ENCODE measurements at places on chromosomes 6 and 20. TPM values are rescaled to one million over a fixed set of nuclear protein-coding genes. Genes with fewer than 3 reads are reported as not detected.

The KIAA1586 gene
- 6.2 TPM for total RNA-seq

The SPATS1 gene
- not detected for total RNA-seq

The HLA-DQB1 gene
- total RNA-seq: not detected

The SLC22A7 gene
- not detected for total RNA-seq

The TNFAIP3 gene
- total RNA-seq: 84.8 TPM

The SDHAF4 gene
- 7.7 TPM for total RNA-seq

The DEFB116 gene
- total RNA-seq: not detected

The NMBR gene
- total RNA-seq: under 0.01 TPM

The BHLHE23 gene
- not detected for total RNA-seq

The MATN4 gene
- 0.14 TPM for total RNA-seq

The SLC32A1 gene
- total RNA-seq: not detected

The HLA-DOB gene
- total RNA-seq: 1.0 TPM

The MYMX gene
- total RNA-seq: not detected

The ADGRG6 gene
- total RNA-seq: 13.0 TPM

The OR12D3 gene
- total RNA-seq: not detected

The OR2H2 gene
- not detected for total RNA-seq

The PLG gene
- not detected for total RNA-seq

The EFHC1 gene
- 4.1 TPM for total RNA-seq

The OPRM1 gene
- total RNA-seq: not detected

The FAM217A gene
- not detected for total RNA-seq

The SH3BGRL2 gene
- 12.2 TPM for total RNA-seq

The LRRC73 gene
- 0.34 TPM for total RNA-seq

The CD83 gene
- total RNA-seq: 1.4 TPM

The NUP43 gene
- 20.5 TPM for total RNA-seq

The BTN1A1 gene
- not detected for total RNA-seq

The DCDC2 gene
- 6.6 TPM for total RNA-seq

The DOK5 gene
- total RNA-seq: not detected

The NRN1 gene
- not detected for total RNA-seq

The FANCE gene
- total RNA-seq: 49.6 TPM

The BPIFB4 gene
- not detected for total RNA-seq

The ATP5F1E gene
- 28.4 TPM for total RNA-seq

The GINM1 gene
- total RNA-seq: 47.2 TPM

The BFSP1 gene
- 2.1 TPM for total RNA-seq

The CLIC5 gene
- not detected for total RNA-seq

The CD24 gene
- total RNA-seq: 877 TPM

The ASIP gene
- not detected for total RNA-seq

The STMND1 gene
- total RNA-seq: not detected

The KIF6 gene
- total RNA-seq: under 0.01 TPM

The FNDC11 gene
- total RNA-seq: 0.43 TPM

The TMC2 gene
- not detected for total RNA-seq

The SMOC2 gene
- 0.14 TPM for total RNA-seq

The PAK5 gene
- not detected for total RNA-seq

The NRSN1 gene
- total RNA-seq: not detected

The PI16 gene
- total RNA-seq: not detected

The APMAP gene
- total RNA-seq: 111 TPM

The GDAP1L1 gene
- total RNA-seq: not detected

The LTA gene
- total RNA-seq: not detected

The SOX18 gene
- not detected for total RNA-seq

The DUSP15 gene
- total RNA-seq: 0.34 TPM

Measured in nasal cavity respiratory epithelium epithelial cell of viscerocranial mucosa (primary cell).